Substantia nigra (tissue), 51 donors: ENCODE measurements at places on chromosomes 5 and 9.

GRCh38 chr9:99294850-99295461 is 72.9 kb downstream of the SEC61B start:
- DNase-seq, result no peak

GRCh38 chr9:16062542-16063240 is 509.8 kb downstream of the CCDC171 start:
- no peak for DNase-seq

DNA sequence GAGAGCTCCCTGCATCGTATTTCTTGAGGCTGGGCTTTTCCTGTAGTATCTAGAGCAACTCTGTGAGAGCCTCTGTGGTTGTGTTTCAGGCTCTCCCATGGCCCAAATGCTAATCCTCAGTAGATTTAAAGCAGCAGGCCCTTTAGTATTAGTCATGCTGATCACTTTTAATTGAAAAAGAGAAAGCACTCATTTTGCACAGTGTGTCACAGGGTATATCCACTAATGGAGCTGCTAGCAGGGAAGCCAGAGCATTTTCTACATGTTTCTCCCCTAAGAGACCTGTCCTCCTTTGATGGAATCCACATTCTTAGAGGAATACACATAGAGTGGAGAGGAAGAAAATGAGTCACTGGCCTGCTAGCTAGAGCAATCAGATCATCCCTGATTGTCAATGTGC is 348.5 kb downstream of the TMEM232 start:
- DNase-seq, result no peak

GRCh38 chr5:158502686-158503085 is 597.0 kb downstream of the EBF1 start:
- no peak for DNase-seq

DNA sequence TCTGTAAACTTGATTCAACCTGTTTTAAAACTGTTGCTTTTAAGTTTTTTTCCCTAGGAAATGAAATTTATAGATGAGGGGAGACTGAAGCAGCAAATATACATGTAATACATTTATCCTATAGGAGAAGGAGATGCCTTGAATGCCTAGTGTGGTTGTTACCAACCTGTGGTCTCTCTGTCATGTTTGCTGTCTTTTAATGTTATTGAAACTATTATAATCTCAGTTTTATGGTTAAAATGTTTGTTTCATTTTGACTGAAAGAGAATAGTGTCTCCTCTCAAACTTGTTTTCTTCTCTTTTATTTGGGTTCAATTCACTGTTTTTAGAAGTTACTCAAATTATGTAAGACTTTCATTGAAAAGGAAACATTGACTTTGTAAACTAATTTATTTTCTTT is 15.8 kb downstream of the MRPL22 start:
- DNase-seq, result no peak

- DNase-seq, result no peak
These were observed 91.9 kb upstream of the PANK3 start for GRCh38 chr5:168670881-168671575.

DNA sequence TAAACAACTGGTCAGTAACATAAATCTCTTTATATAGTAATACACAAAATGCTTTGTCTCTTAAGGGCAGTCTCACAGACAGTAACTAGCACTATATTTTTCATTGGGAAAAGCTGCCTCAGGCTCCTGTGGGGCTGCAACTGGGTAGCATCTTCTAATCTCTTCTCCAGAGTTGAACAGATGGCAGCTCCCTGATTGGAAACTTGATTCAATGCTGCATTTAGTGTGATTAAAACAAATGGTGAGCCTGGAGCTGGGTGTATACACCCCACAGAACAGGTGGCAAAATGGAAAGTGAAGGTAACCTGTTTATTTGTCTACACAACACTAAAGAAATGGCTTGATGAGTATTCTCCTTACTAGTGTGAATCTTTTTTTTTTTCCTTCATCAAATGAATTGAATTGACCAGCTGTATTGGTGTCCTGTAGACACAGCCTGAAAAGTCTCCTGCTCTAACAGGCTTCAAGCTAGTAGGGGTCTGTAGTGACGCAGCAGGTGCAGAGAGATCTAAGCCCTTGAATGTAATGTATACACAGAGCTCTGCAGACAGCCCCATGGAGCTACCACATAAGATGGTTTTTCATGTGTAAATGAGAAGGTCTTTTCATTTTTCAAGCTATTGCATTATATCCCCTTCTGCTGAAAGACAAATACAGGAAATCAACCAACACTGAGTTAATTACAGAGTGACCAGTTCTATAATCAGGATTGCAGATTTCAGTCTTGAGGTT is 43.3 kb downstream of the IZUMO3 start:
- DNase-seq, result no peak

DNA sequence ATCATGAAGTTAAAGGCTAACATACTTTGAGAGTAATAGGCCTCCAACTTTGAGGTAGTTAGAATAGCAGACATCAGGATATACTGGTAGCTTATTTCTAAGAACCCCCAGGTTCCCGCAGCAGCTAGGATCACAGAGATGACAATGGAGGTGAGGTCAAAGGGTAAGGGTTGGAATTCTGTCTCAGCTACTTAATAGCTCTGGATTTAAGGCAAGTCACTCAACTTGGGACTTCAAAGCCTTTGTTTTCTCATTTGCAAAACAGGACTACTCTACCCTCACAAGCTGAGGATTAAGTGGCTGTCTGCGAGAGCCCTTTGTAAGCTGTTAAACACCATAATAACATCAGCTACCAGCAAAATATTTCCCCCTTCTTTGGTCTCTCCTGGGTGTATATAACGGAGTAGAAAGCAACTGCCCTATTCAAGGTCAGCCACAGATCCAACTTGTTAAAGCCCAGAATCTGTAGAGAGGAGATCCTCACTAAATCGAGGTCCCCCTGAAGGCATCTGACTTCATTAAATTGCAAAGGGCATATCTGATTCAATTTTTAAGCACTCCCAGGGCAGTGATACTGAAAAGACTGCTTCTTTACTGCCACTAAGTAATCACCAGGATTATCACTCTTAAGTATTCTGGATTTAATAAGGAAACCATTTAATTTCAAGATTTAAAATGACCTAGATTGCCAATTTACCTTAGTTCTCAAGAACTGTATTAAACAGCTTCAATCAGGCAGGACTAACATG is 104.7 kb downstream of the DCP2 start:
- no peak for DNase-seq

DNA sequence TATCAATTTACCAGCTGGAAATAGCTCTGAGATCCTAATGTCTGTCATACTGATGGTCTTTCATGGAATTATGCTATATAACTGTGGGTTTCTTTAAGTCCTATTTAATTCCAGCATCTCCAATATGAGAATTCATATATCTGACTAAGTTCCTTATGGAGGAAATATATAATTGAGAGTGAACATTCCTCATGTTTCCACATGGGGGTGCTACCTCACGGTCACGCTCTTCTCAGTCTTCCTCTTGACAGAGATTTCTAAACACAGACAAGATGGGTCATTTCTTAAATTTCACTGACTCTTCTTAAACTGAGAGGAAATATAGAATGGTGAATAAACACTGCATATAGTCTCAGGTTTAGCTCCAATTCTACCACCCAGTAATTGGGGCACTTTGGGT is 212.1 kb downstream of the SLF1 start:
- DNase-seq, result no peak

GRCh38 chr9:129558551-129559505 is 62.1 kb downstream of the C9orf50 start:
- no peak for DNase-seq

DNA sequence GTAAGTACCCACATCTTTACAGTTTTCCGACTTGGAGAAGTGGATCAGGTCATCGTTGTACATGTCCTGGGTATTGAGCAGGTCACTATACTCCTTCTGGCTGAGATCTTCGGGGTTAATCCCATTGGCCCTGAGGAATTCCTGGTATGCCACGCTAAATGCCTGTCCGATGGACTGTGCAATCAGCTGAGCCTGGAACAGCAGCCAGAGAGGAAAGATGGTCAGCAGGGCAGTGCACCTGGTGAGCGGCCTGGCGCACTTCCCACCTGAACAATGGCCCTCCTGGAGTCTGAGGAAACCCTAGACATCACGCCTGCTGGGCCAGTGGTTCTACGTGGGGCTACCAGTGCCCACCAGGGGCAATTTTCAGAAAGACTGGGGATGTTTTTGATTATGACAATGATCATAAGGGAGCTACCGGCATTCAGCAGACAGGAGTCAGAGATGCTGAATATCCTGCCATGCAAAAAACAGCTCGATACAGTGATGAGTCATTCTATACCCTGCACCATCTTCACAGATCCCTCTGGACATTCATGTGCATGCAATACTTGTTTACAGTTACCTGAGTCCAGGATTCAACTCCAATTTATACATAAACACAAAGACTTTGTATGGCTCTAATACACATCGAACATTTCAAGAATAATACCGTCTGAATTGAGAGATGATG is 127.2 kb downstream of the ENTREP1 start:
- DNase-seq, result no peak

GRCh38 chr5:95317687-95318086 is 32.8 kb upstream of the MCTP1 start:
- no peak for DNase-seq

DNA sequence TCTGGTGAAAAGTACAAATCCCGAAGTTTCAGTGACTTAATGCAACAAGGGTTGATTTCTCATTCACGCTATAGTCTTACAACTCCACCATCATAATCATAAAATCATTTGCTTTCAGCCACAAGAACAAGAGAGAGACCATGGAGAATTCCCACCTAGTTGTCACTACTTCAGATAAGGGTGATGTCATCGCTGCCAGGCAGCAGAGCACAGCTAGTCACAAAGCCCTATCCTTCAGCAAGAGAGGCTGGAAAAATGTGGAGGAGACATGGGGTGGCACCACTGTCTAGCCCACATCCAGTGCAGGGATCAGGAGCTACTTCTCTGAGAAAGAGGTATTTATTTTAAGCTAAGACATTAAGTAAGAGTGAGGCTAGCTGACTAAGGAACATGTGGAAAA is 356.1 kb downstream of the YTHDC2 start:
- DNase-seq, result no peak

DNA sequence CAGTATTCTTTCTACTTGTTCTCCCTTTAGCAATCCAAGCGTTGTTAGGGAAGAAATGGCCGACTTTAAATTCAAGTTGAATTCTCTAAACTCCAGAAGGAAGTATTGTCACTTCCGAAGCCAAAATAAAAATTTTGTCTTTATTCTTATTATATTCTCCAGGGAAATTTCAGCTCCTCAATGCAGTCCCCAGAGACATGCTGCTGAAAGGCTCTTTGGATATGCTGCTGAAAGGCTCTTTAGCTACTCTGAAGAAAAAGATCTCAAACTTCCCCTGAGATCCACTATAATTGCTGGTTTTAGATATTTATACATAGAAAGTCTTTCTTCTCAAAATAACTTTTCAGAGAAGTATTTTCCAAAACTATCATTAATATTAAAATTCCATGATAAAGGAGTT is 92.3 kb upstream of the PARP8 start:
- no peak for DNase-seq

DNA sequence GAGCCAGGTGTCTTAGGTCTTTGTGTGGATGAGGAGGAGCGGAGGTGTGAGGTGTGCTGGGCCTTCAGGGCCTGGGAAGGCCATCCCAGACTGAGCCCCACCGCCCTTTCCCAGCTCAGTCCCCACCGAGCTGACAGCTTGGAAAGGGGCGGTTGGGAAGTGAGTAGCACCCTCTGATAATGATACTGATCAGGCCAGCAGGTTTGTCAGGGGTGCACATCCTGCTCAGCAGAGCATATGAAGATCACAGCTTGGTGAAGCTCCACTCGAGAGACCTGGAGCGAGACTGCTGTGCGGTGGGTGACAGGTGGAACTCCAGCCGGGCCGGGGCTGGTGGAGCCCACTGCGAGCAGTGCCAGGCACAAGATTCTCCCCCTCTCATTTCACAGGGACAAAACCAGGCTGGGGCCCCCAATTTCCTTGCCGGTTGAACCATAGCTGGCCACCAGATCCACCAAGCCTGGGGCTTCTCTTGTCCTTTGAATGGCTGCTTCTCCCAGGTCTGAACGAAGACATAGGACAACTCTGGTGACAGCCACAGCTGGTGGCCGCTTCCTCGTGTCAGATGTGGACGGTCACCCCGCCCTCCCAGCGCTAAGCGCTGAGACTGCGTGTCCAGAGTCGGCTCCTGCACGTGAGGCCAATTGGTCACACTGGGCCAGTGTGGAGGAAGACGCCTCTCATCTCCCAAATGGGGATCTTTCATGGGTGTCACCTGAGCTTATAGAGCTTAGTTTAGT is 8.3 kb downstream of the QRFP start:
- DNase-seq, result no peak

DNA sequence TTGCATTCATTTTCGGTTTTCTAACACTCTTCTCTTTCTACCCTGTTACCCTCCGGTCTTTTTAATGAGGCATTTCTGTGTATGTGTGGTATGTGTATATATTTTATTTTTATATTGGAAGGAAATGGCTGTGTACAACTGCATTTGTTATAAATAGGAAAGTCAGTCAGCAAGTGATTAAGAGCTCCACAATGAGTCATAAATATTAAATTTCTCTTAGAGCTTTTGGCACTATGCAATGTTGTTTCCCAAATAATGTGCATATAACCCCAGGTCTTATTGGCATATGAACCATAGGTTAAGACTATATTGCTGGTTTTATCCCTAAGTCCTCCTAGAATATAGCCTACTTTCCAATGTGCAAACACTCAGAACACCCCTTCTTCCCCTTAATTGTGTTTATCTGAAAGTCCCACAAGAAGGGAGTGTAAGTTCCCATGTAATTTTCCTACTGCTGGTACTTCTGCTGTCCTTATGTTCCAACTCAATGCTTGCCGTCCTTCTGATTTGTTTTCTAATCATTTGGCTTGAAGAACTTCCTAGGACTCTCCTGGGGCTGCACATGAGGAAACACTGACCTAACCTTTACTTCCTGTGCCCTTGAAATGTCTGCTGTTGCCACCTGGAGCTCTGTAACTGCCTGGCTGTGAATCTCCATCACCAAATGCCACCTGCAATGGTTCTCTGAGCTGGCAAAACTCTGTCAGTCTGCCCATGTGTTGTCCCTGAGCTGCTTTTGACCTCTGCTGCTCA is 65.5 kb upstream of the PCSK5 start:
- DNase-seq, result no peak

GRCh38 chr9:77751341-77752091 is 103.4 kb upstream of the GNA14 start:
- peak; percentile 14 for DNase-seq

DNA sequence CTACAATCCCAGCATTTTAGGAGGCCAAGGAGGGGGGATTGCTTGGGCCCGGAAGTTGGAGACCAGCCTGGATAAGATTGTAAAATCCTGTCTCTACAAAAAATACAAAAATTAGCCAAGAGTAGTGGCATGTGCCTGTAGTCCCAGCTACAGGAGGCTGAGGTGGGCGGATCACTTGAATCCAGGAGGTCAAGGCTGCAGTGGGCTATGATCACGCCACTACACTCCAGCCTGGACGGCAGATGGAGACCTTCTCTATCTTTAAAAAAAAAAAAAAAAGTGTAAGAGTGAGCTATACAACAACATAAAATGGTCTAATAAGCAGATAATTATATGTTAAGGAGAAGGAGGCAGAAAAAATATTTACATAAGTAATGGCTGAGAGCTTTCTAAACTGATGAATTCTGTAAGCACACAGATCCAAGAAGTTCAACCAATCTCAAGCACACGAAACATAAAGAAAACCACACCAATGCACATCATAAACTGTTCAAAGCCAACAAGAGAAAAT is 23.0 kb downstream of the CDC14B start:
- no peak for DNase-seq
